WERI-Rb-1 (cell line): ENCODE measurements at places on chromosomes 6 and 20.
A peak's percentile ranks its signal among the peaks of the same experiment; 100 is the strongest.

DNA sequence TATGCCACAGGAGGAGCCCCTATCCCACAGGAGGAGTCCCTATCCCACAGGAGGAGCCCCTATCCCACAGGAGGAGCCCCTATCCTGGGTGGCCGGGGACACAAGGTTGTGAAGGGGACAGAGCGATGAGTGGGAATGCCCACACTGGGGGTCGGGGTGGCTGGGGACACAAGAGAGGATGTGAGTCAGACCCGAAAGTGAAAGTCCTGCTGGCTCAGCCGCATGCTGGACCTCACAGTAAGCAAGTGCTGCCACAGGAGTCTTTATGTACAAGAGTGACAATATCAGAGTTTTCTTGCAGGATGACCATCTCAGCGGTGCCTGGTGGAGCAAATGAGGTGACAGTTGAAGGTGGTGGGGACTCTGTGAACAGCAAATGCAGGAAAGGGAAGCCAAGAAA, 93.7 kb downstream of the PSMB1 start:
- DNase-seq: no peak

- DNase-seq: no peak
Observed at GRCh38 chr6:158409451-158409850, 97.2 kb downstream of the TULP4 start.

DNA sequence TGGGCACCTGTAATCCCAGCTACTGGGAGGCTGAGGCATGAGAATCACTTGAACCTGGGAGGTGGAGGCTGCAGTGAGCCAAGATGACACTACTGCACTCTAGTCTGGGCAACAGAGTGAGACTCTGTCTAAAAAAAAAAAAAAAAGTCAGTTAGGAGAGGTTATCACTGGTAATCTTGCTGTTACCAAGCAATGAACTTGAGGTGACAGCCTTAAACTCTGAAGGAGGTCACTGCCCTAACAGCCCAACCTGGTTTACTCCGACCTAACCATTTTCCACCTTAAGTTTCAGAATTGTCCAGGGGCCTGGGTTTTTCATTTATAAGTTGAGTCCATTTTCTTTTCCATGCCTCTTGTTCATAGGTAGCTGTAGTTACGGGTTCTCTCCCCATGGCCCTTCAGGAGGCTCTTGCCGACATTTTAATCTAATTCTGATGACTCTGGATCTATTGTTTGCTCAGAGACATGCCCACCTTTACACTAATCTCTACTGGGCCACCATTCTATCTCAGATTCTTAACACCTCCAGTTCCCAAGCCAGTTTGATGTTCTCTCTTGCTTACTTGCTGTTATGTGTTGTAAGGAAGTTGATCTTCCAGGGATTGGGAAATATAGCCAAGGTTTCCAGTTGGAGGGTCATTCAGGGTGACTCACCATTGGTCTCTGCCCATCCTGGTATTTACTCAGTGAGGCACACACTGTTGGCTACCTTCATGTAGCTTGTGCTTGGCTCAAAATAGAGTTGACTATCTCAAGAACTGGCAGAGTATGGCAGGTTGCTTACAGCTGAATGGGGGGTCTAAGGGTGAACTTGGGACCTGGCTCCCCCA, 29.1 kb downstream of the SHLD1 start:
- DNase-seq: no peak

- DNase-seq: peak; percentile 24
Observed at GRCh38 chr6:120764312-120764711, 570.0 kb downstream of the TBC1D32 start.

DNA sequence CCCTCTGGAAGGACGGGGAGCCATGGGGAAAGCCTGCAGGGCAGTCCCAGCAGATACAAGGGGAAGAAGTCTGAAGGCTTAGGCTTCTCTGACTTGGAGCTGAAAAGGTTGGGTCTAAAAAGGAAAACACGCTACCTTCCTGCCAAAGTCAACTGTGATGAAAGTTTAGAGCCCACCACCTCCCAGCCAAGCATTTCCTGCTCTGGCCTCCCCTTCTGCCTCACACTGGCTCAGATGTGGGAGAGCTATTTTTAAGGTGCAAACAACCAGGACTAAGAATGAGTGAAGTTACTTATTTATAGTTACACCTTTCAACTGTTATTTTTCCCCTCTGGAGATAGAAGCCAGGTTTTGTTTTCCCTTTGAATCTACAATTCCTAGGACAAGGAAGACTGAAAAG, 21.2 kb downstream of the NEDD9 start:
- DNase-seq: no peak

DNA sequence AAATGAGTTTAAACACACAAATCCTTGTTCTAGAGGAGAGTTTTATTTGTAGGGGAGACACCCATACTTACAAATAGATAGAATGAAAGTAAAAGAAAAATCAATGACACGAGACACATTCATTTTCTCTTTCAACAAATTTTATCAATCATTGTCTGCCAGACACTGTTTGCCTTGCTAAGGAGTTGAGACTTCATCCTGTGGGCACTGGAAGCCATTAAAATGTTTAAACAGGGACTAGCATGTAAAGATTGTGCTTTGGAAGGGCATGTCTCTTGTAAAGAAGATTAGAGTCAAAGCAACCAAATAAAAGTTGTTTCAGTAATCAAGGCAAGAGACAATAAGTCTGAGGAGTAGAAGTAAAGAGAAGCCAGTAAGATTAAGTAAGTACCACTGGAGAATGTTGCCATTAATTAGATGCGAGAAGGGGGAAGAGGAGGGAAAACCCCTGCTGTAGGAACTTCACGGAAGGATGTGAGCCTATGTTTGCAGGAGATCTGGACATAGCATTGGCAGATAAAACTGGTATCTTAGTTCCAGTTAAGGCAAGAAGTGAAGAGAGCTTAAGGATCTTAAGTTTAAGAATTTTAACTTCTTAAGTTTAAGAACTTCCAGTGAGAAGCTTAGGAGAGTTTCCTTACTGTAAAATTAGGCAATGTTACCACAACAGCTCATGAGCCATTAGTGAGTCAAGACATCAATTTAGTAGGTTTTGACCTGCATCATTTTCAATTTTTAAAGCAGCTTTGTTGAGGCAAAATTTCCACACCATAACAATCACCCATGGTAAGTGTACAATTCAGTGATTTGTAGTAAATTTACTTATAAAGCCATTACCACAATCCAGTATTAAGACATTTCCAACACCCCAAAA, 117.0 kb upstream of the UST start:
- no peak for DNase-seq

DNA sequence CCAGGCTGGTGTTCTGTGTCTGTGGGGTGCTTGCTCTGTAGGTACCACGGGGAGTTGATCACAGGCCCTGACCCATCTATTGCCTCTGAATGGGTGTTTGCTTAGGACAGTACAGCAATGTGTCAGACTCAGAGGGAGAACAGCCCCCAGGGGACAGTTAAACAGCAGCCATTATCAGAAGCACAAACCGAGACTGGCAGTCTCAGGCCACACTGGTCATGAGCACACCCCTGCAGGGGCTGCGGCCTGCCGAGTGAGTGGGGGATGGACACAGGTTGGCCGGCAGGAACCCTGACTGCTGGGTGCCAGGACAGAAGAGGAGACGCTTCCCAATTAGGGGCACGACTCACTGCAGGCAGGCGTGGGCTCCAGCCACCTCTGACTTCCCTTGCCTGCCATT, 395.6 kb downstream of the CDH4 start:
- DNase-seq: no peak

GRCh38 chr20:59413326-59413865, 113.0 kb downstream of the EDN3 start:
- DNase-seq: no peak

DNA sequence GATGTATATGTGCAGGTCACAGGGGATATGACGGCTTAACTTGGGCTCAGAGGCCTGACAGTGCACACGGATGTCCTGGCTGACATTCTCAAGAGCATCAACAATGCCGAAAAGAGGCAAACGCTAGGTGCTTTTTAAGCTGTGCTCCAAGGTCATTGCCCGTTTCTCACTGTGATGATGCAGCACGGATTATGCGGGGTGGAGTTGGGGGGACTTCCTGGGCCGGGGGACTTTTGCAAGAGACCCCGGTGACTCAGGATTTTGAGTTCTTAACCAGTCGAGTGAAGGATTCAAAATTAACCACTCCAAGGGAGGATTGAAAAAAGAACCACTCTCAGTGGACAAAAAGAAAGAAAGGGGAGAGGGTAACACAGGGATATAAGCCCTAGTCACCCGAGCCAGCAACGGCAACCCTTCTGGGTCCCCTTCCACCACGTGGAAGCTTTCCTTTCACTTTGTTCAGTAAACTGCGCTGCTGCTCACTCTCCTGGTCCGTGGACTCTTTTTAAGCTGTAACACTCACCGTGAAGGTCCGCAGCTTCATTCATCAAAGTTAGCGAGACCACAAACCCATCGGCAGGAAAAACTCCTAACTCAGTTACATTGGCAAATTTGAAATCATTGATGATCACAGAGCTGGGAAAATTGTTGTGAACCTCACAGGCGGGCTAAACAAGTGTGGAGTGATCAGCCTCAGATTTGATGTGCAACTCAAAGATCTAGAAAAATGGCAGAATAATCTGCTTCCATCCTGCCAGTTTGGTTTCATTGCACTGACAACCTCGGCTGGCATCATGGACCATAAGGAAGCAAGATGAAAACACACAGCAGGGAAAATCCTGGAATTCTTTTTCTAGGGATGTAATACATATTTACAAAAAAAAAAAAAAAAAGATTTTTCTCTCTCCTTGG, 199.3 kb downstream of the ARID1B start:
- no peak for DNase-seq

DNA sequence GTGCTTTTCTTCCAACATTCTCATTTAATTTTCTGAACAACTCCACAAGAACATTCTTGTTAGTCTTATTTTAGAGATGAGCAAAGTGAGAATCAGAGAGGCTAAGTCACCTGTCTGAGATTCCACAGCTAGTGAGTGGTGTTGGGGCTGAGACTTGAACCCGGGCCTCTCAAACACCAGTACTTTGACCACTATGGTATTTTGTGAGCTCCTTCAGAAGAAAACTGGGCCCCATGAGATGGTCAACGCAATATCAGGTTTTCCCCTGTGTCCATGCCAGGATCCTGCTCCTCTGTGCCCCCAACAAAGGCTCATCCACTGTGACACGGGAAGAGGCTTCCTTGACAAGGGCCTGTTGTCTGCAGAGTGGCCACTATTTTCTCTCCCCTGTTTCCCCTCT, 51.9 kb downstream of the MAFB start:
- no peak for DNase-seq

DNA sequence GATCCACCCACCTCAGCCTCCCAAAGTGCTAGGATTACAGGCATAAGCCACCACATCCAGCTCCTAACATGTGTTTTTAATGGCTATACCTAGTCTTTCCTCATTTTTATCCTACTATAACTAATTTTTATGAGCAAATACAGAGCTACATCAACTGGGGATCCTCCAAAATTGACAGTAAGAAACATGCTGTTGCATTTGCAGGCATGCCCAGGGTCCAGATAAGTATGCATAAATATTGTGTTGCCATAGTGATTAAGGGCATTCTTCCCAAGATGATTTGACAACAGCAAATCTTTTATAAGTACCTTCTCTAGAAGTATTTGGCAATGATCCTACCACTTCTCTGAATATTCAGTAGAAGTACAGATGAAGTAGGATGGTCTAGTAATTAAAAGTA, 41.9 kb upstream of the MOXD1 start:
- DNase-seq: no peak

DNA sequence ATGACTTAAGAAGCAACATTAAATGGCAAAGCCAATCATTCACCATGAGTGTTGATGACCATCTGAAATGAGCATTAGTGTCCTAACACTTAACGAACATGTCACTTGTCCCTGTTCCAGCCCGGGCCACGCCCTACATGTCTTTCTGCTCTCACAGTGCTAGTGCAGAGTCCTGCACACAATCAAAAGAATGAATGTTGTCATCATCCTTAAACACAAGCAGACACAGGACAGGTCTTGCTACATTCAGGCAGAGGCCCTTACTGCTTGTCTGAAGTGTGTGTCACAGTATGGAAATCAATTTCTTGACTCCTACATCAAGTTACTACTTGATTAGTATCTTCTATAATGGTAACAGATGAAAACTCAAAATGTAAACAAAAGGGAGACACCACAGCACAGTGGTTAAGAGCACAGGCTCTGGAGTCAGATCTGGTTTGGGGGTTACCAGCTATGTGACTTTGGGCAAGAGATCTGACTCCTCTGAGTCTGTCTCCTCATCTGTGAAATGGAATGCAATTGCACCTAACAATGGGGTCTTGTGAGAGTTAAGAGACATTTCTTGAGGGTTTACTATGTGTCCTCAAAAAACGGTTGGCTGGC, 17.4 kb downstream of the UBE2V1 start:
- DNase-seq: no peak

GRCh38 chr6:158387036-158387435, 74.8 kb downstream of the TULP4 start:
- DNase-seq: no peak

- no peak for DNase-seq
Observed at GRCh38 chr6:107290491-107290890, 168.9 kb downstream of the PDSS2 start.

- peak; percentile 83 for DNase-seq
Observed at GRCh38 chr6:43277643-43278523, 20.2 kb upstream of the SLC22A7 start.

DNA sequence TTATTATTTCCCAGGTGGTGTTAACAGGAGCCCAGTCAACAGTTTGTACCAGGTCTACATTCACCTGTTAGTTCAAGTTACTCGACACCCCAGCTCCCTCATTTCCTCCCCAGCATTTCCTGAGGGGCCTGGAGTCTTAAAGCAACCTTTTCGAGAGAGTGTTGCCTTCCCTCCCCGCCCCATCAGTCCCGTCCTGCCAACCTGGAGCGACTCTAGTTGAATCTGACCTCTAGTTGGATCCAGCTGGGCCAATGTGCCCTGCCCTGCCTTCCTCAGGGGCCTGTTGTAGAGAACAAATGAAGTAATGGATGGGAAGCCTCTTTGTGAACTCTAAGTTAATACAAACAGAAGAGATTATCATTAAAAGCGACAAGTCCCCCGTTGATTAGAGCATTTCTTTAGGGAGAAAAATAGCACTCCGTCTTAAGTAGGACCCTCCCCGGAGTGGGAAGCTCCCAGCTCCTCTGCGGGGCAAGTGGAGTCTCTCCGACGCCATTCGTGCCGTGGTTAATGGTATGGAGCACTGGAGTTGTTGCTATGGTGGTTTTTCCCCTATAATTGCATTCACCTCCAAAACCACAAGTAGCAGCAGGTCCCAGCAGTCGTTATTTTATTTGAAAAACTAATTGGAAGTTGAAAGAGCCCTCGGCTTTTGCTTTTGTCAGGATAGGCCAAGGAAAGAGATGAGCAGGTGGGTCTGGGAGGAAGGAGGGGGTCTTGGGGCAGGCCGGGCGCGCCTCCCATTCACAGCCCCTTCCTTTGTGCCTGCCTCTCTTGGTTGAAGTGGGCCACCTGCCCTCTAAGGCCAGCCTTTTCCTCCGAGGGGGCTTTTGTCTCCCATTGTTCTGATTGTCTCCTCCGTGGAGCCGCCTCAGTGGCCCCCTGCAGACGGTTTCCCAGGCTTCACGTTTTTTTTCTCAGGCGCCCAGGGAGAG, 16.1 kb downstream of the GHRH start:
- no peak for DNase-seq
